Stimulated activated CD4-positive, alpha-beta T cell treated with anti-CD3 and anti-CD28 coated beads, Interleukin-1b, Interleukin-23, amount 100 ng/mL, for 1 hour (primary cell): ENCODE measurements at places on chromosomes 4 and X.

DNA sequence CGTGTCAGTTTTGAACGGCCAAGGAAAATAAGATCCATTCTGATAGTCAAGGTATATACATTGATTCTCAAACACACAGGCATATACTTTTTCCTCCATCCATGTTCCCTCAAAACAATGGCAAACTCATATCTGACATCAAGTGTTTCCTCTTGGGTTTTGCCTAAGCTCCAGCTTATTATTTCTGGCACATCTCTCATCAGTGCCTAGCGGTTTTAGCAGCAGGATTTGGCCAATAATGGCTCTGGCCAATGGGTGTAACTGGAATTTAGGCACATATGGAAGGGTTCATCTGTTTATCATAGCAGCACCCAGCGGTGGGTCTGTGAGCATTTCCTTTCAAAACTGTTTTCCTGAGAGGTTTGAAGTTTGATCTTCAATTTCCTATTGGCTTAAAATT lies 161.6 kb upstream of the TLL1 start:
- DNase-seq, result no peak

- no peak for DNase-seq
These were observed 135.5 kb downstream of the REPS2 start for GRCh38 chrX:17081968-17082367.

GRCh38 chrX:10397349-10397748 lies 223.0 kb downstream of the MID1 start:
- no peak for DNase-seq

DNA sequence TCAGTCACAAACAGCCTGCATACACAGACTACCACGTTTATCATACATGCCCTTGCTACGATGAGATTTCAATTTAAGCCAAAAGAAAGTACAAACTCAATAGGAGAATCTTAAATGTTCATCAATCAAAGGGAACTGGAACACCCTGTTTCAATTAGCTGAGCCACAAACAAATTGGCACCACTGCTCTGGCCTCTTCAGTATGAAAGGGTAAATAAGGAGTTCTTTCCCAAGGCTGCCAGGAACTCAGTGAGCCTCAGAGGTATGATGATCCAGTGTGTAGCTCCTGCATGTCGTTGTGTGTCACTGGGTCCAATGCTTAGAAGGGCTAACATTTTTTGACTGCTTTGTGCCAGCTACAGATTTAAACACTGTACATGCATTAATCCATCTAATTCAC lies 5.4 kb downstream of the RNF150 start:
- no peak for DNase-seq

DNA sequence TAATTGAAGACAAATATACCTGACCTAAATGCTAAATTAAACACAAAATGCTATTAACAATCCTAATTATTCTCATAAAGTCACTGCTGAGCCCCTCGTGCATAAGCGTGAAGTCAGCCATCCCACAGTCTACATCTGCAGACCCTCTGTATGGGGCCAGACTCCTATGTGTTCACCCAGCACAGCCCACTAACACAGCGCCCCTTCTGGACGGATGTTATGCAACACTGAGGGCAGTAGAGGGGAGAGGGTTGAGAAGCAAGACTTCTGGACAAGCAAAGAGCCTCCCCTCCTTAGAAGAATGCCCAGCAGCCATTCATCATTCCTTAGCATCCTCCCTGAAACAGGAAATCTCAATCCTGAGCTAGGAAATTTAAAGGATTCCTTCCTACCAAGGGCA lies 7.9 kb downstream of the TRPC3 start:
- DNase-seq, result no peak

DNA sequence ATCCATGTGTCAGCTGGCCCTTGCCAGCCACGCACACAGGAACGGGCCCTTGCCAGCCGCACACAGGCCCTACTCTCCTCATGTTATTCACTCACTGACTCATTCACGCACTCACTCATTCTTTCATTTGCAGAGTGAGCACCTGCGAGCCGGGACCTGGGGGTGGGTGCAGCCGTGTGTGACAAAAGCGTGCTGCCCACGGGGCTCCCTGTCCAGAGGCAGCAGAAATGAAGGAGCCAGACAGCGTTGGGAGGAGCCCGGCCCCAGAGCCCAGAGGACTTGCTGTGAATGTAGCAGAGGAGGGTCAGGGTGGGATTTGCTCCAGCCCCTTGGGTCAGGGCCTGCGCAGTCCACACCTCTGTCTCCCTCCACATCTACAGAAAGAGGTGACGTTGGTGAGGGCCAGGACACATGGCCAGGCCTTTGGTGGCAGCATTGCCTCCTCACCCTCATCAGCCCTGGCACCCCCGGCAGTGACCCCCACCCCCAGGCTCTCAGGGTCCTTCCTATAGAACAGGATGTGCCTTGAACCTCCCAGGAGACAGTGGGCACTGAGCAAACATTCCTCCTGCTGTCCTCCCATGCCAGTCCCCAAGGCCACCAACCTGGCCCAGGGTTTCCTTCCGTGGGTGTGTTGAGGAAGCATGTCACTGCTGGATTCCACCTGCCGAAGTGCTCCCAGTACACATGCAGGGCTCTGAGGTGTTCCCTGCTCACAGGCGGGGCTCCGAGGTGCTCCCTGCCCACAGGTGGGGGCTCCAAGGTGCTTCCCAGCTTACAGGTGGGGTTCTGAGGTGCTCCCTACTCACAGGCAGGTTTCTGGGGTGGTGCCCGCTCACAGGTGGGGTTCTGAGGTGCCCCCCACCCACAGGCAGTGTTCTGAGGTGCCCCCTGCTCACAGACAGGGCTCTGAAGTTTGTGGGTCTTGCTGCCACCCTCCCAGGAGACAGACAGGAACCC lies 105.7 kb downstream of the HMX1 start:
- no peak for DNase-seq

GRCh38 chr4:187227907-187228704 lies 504.4 kb upstream of the FAT1 start:
- DNase-seq, result no peak

DNA sequence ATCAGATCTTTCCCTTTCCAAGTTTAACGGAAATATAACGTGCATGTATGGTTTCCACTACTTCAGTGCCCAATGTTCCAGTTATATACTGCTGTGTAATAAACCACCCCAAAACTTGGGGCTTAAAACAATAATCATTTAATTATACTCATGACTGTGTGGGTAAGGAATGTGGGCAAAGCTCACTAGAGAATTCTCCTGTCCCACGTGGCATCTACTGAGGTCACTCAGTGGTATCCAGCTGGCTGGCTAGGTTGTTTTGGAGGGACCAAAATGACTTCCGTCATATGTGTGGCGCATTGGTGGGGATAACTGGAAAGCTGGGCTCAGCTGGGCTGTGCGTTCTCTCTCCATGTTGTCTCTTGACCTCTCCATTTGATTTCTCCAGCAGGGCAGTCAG lies 18.5 kb downstream of the ZCCHC18 start:
- DNase-seq, result no peak

- DNase-seq, result no peak
These were observed 11.8 kb downstream of the EDA start for GRCh38 chrX:69627744-69628143.

DNA sequence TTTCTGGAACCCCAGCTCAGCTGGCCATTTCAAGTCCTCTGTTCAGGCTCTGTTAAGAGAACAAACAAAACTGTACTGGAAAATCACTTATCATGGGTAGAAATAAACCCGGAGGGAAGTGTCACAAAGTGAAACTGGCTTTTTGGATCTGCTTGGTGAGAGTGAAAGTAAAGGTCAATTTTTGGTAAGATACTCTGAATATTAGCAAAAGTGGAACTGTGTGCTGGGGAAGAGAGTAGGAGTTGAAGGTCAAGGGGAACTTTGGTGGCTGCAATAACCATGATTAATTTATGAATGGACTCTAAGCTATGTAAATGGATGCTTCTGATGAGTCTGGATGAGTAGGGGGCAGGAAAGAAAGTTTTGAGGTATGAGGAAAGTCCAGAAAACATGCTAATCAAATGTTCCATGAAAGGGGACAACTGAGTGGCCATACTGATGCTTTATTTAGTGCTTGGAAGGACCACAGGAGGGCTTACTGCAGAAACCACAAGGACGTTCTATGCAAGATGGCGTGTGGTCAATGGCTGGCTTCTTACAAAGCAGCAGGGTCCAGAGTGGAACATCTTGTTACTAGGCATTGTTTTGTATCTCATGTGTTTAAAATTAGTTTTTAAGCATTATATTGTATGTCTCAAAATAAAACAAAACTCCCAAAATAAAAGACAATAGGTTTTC lies 36.8 kb upstream of the TNIP3 start:
- no peak for DNase-seq

DNA sequence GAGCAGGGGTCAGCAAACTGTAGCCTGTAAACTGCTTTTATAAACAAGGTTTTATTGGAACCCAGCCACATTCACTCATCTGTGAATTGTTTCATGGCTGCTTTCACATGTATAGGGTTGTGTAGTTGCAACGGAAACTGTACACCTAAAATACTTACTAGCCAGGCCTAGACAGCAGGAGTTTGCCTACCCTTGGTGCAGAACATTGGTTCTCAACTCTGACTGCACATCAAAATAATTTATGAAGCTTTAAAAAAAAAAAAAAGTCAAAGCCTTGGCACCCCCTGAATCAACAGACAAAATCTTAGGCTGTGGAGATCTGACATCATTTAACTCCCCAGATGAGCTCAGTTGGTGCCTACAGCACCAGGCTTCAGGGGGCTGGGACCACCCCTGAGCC lies 27.8 kb downstream of the ADGRA3 start:
- DNase-seq, result no peak

- no peak for DNase-seq
These were observed 855.1 kb upstream of the INTU start for GRCh38 chr4:126777649-126778048.

DNA sequence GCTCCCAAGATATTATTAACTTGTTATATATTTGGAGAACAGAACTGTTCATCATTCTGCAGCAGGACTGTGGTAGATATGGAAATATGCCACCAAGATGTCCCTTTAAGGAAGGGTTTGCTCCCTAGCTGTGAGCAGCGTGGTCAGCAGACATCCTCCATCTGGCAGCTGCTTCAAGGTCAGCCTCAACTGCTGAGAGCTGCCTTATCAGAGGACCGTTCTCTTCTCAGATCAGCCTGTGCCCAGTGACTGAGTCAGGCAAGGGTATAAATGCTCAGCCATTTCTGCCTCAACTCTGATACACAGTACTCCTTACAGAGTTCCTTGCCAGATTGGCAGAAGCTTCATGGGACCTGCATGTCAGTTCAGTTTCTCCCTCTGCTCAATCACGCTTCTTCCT lies 63.4 kb upstream of the MAGEB2 start:
- DNase-seq, result no peak

- DNase-seq, result no peak
These were observed 40.0 kb downstream of the CDS1 start for GRCh38 chr4:84622959-84623358.
